ENCODE measurements at places on chromosomes 3 and 15. TPM values are rescaled to one million over a fixed set of nuclear protein-coding genes. Genes with fewer than 3 reads are reported as not detected.

PCCB gene
- 22.6 TPM for total RNA-seq

- H3K27ac ChIP-seq = no peak overlapping the region
- DNase-seq = no peak
- no peaks in the 10 kb centered on the region for H3K36me3 ChIP-seq
- H3K4me3 ChIP-seq = no peak overlapping the region
- no peaks in the 10 kb centered on the region for H3K27me3 ChIP-seq
- no peaks in the 10 kb centered on the region for H3K4me1 ChIP-seq
These were observed 75.5 kb downstream of the SPATA16 start for GRCh38 chr3:173065543-173065981.

GRCh38 chr3:49006408-49007067 is 653 bp upstream of the WDR6 start:
- H3K27ac ChIP-seq = peak overlapping the region; percentile 97
- no peaks in the 10 kb centered on the region for H3K36me3 ChIP-seq
- H3K4me1 ChIP-seq = peaks cover 5% of the 10 kb centered on the region
- no peak for DNase-seq
- no peaks in the 10 kb centered on the region for H3K27me3 ChIP-seq

DNA sequence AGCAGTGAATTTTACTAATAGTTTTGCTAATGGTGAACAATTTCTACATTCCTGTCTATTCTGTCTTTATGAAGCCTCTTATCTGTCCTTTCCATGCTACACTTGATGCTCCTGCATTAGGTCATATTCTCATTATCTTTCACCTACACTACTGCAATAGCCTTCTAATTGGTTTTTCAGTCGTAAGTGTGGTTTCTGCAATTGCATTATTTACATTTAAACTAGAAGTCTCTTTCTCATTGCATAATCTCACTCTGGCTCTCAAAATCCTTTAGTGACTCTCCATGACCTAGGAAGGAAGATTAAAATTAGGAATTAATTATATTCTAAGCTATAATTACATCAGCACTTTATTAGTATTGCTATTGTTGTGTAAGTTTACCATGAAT is 686.5 kb downstream of the IGSF11 start:
- no peaks in the 10 kb centered on the region for H3K27me3 ChIP-seq
- H3K36me3 ChIP-seq = no peaks in the 10 kb centered on the region
- no peak overlapping the region for H3K4me3 ChIP-seq
- H3K27ac ChIP-seq = no peak overlapping the region
- H3K4me1 ChIP-seq = no peaks in the 10 kb centered on the region

LCTL gene
- total RNA-seq = not detected

DNA sequence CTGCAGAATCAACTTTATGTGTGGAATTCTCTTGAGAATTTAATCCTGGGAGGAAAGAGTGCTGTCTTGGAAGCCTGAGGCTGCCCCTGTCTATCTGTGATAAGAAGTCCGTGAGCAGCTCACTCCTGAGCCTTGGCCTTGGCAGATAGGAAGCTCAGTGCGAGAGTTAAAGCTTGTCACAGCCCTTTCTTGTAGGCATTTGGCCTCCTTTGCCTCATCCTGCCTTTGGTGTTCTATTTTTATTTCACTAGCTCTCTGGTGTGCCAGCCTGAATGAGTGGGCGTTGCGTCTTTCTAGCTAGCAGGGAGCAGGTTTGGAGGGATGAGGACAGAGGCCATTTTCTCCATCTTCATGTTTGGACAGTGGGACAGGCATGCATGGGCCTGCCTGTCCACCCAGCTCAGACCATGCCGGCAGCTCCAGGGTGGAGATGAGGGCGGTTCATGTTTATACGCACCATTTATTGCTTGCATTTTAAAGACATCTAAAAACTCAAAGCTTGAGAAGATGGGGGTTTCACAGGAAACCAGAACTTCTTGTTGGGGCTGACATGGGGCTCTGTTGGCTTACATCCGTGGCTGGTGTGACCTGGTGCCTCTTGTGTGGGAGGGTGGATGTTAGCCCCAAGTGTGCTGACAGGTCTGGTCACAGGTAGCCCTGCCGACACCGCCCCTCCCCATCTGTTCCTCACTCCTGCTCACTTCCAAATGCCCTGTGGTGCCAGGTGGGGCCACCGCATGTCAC is 29.8 kb downstream of the IRAK2 start:
- H3K27me3 ChIP-seq = no peaks in the 10 kb centered on the region
- peak overlapping the region; percentile 84 for H3K27ac ChIP-seq
- DNase-seq = peak; percentile 62
- H3K4me3 ChIP-seq = peak overlapping the region; percentile 9

- H3K27ac ChIP-seq = no peak overlapping the region
- no peak for DNase-seq
- no peaks in the 10 kb centered on the region for H3K36me3 ChIP-seq
- H3K4me1 ChIP-seq = no peaks in the 10 kb centered on the region
These were observed 108.4 kb upstream of the TUSC7 start for GRCh38 chr3:116601206-116601605.

DNA sequence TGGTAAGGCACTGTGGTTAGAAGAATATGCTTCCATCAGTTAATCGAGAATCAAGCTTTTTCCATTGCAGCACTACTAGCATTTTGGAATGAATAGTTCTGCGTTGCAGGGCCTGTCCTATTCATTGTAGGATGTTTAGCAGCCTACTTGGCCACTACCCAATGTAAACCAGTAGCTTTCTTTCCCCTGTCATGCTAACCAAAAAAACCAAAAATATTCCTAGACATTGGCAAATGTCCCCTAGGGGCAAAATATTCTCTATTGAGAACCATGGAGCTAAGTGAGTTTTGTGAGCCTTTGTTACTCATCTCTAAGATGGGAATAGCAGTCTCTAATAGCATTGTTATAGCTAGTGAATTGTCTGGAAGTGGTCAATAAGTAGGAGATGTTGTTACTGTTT is 187.2 kb downstream of the CADPS start:
- H3K36me3 ChIP-seq = no peaks in the 10 kb centered on the region
- DNase-seq = no peak
- no peak overlapping the region for H3K27ac ChIP-seq
- H3K4me1 ChIP-seq = no peaks in the 10 kb centered on the region
- no peak overlapping the region for H3K4me3 ChIP-seq
- no peaks in the 10 kb centered on the region for H3K27me3 ChIP-seq

DNA sequence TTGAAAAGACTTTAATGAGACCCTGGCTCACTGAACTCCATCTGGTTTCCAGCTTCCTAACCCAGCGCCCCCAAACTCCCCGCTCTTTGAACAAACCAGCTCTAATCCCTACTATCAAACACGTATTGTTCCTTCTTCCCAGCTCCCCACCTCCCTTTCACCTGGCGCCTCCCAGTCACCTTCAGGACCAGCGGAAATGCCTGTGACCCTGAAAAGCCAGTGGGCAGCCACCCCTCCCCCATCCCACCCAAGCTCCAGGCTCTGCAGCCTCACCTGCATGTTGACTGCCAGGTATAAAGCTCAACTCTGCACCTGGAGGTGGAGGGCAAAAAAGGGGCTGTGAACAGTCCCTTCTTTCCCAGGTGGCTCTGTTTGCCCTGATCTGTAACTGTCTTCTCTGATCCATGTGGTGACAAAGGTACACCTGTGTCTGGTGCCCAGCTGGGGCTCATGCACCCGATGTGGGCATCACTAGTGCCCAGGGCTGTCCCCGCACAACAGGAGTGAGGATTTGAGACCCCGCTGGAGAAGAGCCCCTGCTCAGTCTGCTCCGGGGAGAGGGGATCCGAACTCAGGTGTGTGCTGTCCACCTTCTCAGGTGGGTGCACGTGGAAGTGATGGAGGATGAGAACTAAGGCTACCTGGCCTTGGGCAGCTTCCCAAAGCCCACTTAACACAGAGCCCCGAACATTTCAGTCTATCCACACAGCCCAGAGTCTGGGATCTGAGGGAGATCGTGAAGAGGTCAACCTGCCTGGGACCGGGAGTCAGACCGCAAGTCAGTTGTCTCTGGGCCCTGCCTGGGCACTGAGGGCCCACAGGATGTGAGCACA is 128.9 kb downstream of the NSMCE3 start:
- no peak overlapping the region for H3K27ac ChIP-seq
- no peaks in the 10 kb centered on the region for H3K27me3 ChIP-seq
- no peak for DNase-seq
- no peaks in the 10 kb centered on the region for H3K36me3 ChIP-seq

IL5RA gene
- total RNA-seq = 1.8 TPM

DNA sequence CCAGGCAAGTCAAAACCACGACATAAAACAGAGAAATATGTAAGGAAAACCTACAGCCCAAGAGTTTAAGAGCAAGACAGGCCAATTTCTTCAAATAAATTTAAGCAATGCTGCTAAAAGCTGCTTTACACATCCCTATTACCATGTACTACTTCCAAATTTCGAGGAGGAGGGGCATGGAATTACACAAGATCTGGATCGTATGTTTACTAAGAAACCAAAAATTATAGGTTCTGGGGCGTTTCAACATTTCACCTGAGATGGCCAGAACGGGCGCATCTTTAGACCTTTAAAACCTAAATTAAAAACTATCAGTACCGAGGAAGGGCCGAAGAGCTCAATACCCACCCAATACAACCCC is 664 bp upstream of the NR2C2 start:
- no peaks in the 10 kb centered on the region for H3K27me3 ChIP-seq
- no peak for DNase-seq
- peaks cover 44% of the 10 kb centered on the region for H3K4me1 ChIP-seq
- peak overlapping the region; percentile 96 for H3K4me3 ChIP-seq
- H3K27ac ChIP-seq = peak overlapping the region; percentile 99
- peaks cover 15% of the 10 kb centered on the region for H3K36me3 ChIP-seq

GRCh38 chr3:149207475-149207874 is 14.2 kb downstream of the CP start:
- no peaks in the 10 kb centered on the region for H3K27me3 ChIP-seq
- no peak overlapping the region for H3K27ac ChIP-seq
- no peak for DNase-seq
- H3K4me3 ChIP-seq = no peak overlapping the region
- H3K36me3 ChIP-seq = no peaks in the 10 kb centered on the region
- no peaks in the 10 kb centered on the region for H3K4me1 ChIP-seq

GRCh38 chr3:152459118-152459515 is 190.4 kb downstream of the MBNL1 start:
- no peak overlapping the region for H3K27ac ChIP-seq
- H3K36me3 ChIP-seq = peaks cover 43% of the 10 kb centered on the region
- no peak overlapping the region for H3K4me3 ChIP-seq

All from thoracic aorta (tissue), 2 donors.